T-helper 9 cell (primary cell): ENCODE measurements at places on chromosomes 7 and 10.
A peak's percentile ranks its signal among the peaks of the same experiment; 100 is the strongest.

DNA sequence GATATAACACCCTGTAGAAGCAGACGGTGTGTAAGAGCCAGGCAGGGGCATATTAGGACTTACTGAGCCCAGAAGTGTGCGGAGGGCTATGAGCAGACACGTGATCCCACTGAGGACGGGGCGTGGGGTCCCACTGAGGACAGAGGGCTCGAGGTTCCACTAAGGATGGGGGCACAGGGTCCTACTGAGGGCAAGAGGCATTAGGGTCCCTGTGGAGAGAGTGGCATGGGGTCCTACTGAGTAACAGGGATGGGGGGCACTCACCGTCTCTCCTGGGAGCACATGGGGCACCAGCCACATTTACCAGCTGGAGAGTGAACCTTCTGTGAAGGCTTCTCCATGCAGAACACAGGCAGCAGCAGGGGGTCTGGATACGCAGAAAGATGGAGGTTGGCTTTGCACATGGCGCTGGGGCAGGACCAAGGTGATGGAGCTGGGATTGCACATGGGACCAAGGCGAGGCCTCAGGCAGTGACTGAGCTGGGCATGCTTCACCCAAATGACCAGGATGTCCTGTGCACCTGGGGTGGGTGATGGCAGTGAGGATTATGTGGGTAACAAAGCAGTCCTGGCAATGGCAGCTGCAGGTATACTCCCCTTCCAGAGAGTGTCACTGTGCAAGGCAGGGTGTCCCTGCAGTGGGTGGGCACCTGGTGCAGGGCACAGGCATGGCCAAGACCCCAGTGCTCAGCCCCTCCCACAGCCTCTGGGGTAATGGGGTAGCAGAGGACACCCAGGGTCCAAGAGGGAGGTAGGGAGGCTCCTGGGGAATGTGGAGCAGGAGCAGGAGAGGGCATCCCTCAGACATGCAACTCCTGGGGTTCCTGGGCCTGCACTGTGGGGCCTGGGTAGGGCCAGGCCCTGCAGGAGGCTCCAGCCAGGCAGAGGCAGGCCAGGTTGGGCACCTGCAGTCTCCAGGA, 278.1 kb downstream of the TCERG1L start:
- no peak for DNase-seq

- peak; percentile 57 for DNase-seq
Observed at GRCh38 chr10:33134011-33134751, 176.2 kb upstream of the ITGB1 start.

GRCh38 chr7:17782216-17782549, 158.1 kb downstream of the SNX13 start:
- no peak for DNase-seq

DNA sequence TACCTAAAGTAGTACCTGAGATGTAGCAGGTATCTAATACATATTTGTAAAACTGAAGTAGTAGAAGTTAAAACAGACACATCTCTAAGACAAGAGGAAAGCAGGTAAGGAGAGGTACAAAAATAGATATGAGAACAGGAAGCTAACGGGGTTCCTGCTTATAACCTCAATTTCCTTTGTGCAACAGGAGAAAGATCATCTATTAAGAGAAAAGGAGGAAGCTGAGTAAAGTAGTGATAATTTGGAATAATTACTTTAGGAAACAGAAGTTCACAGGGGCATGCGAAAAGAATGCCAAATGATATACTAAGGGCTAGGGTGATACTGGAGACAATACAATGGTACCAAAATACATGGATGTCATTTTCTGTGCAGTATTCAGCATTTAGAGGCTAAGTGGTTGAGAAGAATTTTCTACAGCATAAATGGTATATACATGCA, 108.7 kb downstream of the NRBF2 start:
- DNase-seq: no peak
